CD4-positive, alpha-beta T cell treated with Interleukin-6 at 100 ng/mL for 8 hours (primary cell): ENCODE measurements at places on chromosomes 6 and 20.

DNA sequence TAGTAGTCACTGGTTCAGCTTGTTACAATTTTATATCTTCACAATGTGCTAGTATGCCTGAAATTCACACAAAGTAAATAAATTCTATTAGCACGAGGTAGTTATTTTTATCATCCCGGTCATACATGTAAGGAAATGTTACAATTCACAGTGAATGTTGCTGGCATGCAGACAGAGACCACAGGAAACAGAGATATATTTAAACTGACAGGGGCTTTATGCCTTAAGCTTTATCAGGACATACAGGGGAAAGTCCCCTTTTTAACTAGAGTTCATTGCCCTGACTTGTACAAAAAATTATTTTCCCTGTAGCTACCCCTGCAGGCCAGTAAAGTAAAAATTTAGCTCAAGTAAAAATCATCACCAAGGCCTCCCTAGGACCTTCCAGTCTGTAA, 712.0 kb upstream of the NRSN1 start:
- no peak for DNase-seq

- DNase-seq, result no peak
These were observed 4.7 kb upstream of the LY86 start for GRCh38 chr6:6583836-6584235.

DNA sequence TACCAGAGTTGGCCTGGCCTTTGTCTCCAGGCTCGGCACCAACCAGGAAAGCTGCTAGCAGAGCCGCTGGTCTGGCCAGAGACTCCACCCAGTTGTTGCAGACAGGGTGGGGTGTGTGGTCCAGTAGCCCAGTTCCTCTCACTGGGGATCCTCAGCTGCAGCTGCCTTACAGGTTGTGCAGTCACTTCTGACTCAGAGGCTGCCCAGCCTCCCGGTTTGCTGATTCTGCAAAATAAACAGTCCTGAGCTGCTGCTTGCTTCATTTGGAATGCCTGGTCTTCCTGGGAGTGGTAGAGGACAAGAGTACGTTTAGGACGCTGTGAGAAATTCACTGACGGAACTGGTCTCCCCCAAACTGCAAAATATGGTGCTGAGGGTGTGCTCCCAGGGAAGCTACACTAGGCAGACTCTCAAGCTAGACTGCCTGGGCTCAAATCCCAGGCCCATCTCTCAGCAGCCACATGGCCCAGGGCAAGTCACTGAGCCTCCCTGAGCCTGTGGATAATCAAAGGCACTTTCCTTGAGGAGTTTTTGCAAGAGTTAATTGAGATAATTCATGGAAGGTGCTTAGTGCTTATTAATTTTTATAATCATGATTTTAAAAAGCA, 246.1 kb downstream of the TFAP2C start:
- DNase-seq, result no peak

DNA sequence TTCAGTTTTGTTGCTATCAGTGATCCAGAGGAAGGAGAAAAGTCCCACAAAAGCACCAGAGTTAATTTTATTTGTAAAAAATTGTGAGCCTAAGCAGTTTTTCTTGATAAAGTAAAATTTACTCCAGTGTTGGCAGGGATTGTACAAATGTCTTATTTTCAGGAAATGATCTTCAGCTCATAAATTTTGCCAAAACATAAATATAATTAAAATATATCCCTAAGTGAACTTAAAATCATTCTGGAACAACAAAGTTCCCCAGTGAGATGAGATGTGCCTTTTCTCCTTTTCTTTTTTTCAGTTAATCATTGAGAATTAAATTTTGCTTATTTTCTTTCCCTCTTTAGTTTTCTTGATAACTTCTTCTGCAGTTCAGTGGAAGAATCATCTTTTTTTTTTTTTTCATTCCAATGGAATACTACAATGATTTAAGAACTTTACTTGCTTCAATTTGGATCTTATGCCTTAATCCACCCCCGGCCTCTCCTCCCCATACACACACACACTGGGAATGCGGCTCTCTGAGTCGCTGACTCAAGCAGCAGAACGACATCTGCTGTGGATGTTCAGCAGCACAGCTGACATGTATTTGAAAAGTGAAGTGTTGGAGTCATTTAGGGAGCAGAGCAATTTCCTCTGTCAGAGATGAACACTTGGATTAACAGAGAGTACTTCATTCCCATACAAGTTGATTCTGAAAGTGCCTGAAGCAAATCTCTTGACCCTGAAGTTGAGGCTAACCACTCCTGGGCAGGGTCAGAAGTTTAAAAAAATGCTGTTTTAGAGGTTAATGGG, 27.7 kb upstream of the LAMA4 start:
- DNase-seq, result no peak

DNA sequence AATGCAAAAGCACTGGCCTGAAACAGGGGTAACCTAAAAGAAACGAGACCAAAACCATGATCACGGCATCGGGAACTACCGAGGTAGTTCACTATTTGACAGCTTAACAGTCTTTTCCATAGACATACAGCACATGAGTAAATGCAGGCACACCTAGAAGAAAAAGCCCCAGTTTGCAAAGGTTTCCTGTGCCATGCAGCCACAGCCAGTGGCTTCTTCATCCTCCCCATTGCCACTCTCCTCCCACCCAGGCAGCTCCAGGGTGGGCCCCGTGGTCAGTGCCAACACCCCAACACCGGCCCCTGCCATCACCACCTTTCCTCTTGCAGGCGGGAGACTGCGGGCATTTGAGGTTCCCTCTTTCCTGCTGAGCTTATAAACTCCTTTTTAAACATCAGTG, 115.4 kb downstream of the SLC23A2 start:
- DNase-seq, result no peak

DNA sequence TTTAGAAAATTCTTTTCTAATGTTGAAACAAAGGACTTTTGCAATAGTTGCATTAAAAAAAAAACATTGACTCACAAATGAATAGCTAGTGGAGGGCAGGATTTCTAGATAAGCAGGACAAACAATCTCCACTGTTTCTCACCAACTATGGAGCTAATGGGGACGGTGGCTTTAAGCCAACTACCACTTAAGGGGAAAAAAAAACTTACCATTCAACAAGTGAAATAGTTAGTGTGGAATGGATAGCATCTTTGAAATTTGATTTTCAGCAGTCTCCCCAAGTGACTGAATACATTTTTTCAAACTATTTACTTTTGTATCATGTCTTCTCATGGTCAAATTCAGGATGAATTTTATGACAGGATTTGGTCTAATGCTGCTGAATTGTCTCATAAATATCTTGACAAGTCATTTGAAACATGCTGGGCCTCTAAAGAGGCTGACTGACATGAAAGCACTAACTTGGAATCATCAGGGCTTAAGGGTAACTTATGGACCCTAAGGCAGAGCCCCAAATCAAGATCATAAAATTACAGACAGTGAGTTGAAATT, 100.5 kb downstream of the EYA4 start:
- DNase-seq, result no peak

DNA sequence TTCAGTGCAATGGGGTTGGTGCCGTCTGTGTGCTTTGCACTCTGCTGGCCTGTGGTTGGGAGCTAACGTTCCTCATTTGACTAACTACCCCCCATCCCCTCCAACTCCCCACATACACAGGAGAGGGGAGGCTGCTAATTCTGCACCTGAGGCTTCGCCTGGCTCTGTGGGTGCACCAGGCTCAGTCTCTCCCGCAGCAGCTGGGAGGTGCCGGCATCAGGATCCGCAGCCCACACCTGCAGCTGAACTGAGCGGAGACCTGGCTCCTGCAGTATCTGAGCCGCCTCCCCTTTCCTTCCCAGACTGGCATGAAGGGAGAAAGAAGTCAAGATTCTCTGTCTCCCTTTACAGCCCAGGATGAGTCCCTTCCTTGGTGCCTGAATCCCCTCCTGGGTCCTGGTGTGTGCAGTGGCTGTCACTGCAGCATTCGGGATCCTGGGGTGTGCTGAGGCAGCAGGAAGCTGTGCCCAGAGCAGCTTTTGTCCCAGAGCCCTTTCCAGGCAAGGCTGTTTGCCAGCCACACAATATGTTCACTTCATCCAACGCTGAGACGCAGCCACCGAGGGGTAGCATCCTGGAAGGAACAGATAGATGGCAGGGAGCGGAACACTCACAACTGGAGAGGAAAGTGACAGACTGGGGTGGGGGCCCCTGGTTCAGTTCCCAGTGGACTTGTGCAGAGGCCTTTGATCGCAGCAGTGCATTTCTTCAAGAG, 70.2 kb downstream of the CDH4 start:
- no peak for DNase-seq

GRCh38 chr20:63191400-63191799, 24.5 kb downstream of the YTHDF1 start:
- DNase-seq, result no peak

- no peak for DNase-seq
These were observed 36.1 kb downstream of the KIF16B start for GRCh38 chr20:16537025-16537665.

GRCh38 chr6:126335210-126335609, 4.7 kb upstream of the CENPW start:
- no peak for DNase-seq
